ENCODE measurements at places on chromosomes 5 and 9.

DNA sequence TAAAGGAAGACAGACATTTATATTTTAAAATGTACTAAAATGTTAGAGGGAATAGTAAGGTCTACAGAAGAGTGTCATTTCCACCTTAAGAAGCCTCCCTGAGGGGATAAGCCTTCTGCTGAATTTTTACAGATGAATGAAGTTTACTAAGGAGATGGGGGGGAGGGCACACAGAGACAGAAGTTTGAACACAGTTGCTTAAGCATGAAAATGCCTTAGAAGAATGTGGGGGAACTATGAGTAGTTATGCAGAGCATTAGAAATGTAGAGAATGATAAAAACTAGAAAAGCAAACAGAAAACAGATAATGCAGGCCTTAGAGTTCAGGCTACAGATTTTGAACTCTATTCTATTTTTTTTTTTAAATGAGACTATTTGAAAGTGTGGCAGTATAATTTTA, 232.2 kb upstream of the VLDLR start:
- no peak for DNase-seq

DNA sequence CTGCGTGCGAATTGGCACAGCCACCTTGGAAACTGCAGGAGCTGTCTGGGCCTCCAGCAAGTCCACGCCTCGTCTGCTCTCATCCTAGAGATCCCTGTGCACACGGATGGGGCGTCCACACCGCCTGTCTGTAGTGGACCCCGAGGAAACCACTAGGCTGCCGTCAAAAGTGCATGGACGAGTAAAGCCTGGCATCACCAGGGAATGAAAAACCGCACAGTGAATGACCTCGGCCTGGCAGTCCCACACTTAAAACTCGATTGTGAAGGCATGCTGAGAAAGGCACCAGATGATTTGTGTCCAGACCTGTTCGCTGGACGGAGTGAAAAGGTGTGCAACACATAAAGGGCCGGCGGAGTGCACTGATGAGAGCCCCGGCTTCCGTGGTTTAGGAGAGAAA, 50.8 kb downstream of the MRPL36 start:
- DNase-seq = no peak

DNA sequence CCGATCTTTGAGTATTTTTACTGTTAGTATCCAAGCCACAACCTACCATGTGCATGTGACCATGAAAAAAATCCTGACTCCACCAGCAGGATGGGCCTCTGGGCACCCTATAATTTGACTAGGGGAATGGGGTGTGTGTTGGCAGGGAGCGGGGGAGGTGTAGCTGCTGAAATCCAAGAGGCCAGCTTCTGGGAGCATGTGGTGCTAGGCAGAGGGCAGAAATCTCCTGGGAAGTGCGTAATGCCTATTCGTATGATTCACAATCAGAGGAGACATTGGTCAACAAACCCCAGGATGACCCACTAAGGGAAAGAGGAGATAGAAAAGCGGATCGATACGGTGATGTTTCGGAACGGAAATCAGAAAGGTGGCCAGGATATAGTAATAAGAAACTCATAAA, 149.9 kb downstream of the ARSB start:
- DNase-seq = no peak

- DNase-seq = peak; percentile 7
These were observed 262.4 kb upstream of the KIF2A start for GRCh38 chr5:62043289-62044280.

GRCh38 chr9:14438232-14439021, 124.5 kb upstream of the NFIB start:
- no peak for DNase-seq

All from DMS79 treated with DMSO at 0.1 percent for 48 hours (cell line).